ENCODE measurements at places on chromosomes 4 and X.

DNA sequence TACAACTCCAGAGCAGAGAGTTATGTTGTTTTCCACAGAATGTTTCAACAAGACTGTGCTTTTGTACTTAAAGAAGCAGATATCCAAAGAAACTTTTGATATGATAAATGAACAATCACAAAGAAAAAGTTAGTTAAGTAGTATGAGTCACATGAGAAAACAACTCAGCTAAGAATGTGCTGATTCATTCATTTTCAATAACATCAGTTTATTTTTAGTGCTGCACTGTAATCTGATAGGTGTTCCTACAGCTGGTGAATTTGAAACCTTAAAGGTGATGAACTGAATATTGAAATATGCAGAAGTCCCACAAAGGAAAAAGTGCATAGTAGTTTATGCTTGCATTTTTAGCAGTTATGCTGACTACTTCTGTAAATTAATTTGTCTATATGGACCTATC, 180.3 kb upstream of the TENM3 start:
- DNase-seq: no peak

GRCh38 chr4:140059159-140059558, 94.8 kb downstream of the MAML3 start:
- no peak for DNase-seq

GRCh38 chr4:12178614-12179610, 750.2 kb upstream of the HS3ST1 start:
- no peak for DNase-seq

DNA sequence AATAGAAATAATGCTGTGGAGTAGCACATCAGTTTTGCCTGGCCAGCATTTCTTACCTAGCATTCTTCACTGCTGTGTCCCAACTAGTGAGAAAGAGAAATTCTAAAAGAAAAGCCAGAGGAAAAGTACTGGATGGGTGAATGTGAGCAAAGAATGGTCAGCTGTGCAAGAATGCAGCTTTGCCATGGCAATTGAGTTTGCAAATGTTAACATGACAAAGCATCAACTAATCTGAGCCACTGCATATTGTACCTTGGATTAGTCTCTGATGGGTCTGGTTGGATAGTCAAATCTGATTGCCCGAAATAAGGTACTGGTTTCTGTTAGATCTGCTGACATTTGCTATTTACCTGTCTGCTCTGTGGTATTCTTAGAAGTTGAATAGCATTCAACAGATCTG, 38.7 kb downstream of the ADD1 start:
- no peak for DNase-seq

GRCh38 chr4:35757836-35758235, 486.5 kb downstream of the ARAP2 start:
- no peak for DNase-seq

GRCh38 chr4:151675411-151675971, 85.3 kb downstream of the GATB start:
- no peak for DNase-seq

GRCh38 chrX:2650865-2651264, 40.2 kb upstream of the CD99 start:
- no peak for DNase-seq

GRCh38 chr4:9984621-9985020, 36.7 kb downstream of the SLC2A9 start:
- no peak for DNase-seq

DNA sequence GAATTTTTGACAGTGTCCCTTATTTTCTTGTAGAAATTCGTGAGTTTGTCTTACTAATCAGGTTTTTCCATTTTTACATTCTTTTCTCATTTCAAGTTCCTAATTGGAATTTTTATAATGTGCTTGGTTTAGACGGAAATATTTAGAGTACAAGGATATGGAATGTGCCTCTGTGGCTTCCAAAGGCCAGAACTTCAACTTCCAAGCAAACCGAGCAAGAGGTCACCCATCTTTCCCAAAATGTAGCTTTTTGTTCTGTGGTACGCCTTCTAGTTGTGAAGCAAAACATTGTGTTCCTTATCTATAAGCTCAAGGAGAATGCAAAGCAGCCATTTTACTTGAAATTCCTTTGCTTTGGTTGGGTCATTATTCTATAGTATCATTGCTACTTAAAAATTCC, 212.8 kb upstream of the PACRGL start:
- DNase-seq: no peak

DNA sequence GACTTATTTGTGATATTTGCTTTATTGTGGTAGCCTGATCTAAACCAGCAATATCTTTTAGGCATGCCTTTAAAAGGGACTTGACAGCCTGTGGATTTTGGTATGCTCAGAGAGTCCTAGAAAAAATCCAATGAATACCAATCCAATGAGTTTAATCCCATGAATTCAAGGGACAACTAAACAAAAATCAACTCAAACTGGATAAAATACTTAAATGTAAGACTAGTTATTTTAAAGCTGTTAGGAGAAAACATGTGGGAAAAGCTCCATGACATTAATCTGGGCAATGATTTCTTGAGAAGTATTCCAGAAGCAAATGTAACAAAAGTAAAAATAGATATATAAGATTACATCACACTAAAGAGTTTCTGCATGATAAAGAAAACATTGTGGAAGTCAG, 711.5 kb upstream of the PITX2 start:
- DNase-seq: no peak

- no peak for DNase-seq
These were observed 18.7 kb upstream of the TLR8 start for GRCh38 chrX:12887767-12888166.

GRCh38 chr4:110742143-110742542, 119.3 kb upstream of the PITX2 start:
- no peak for DNase-seq

DNA sequence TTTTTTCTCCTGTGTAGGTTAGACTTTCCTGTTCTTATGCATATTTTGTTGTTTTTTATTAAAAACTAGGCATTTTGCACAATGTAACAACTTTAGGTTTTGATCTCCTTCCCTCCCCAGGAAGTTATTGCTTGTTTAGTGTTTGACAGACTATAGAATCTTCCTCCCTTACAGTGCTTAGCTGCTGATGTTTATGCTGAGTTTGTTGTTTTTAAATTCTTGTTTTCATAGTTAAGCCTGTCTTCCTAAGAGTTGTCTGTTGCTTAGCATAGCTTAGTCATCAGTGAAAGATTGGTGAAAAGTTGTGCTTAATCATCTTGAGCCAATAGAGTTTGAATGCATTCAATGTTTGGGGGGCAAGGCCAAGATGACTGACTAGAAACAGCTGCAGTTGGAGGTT, 157.5 kb downstream of the NKX6-1 start:
- no peak for DNase-seq

- no peak for DNase-seq
These were observed 131.8 kb downstream of the SCFD2 start for GRCh38 chr4:53234111-53234510.

- no peak for DNase-seq
These were observed 21.9 kb downstream of the CNOT6L start for GRCh38 chr4:77797239-77797638.
